ENCODE measurements at places on chromosomes 13 and 19.

GRCh38 chr13:80012251-80012650, 328.7 kb downstream of the SPRY2 start:
- peak; percentile 9 for DNase-seq

DNA sequence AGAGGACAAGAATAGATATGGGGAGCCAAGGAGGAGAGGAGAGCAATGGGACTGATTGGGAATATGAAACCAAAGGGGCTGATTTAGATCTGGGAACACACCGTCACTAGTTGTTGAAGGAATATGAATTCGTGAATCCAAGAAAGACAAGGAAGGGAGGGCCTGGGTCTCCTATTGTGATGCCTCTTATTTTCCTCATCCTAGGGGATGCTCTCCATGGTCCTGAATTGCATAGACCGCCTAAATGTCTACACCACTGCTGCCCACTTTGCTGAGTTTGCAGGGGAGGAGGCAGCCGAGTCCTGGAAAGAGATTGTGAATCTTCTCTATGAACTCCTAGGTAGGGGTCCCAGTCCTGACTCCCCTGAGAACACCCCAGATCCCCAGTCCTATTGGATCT, 21.5 kb downstream of the RYR1 start:
- peak; percentile 35 for DNase-seq

DNA sequence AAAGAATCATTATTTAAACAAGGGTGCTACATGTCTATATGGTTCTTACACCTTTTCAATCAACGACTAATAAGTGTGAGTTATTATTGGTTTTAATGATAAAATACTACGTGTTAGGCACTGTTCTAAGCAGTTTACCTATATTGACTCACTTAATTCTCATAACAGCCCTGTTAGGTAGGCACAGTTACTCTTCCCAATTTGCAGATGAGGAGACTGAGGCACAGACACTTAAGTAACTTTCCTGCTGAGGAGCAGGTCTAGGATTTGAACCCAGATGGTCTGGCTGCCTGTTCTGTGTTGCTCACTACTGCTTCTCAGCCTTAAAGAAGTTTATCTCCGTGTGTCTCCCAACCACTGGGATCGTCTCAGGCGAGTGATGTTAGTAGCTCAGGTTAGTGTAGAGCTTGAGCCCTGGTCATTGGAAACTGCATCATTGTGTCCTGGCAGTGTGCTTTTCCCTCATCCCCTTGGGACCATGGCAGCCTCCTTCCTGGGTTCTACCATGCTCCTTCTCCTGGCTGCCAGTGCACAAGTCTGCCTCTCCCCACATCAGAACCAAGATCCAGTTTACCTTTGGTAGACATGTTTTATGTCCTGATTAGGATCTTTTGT, 10.9 kb downstream of the UBAC2 start:
- no peak for DNase-seq

DNA sequence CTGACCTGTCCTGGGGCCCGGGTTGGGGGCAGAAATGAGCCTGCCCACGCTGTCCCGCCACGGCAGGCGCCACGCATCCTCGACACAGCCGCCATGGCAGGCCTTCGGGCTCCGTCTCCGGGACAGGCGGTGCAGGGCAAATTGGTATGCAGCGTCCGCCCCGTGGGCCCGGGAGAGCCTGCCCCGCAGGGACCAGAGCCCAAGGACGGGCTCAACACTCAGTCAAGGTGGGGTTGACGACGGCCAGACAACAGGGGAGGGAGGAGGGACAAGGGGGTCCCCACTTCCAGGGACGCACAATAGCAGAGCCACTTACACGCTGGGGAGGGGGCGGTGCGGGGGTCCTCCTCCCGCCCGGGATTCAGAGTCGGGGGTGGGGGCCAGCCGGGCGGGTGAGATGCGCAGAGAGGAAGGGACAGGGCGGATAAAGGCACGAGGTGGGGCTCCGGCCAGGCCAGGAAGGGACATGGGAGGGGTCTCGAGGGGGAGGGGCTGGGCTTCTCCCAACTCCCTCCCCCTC, 1.2 kb downstream of the CTXN1 start:
- no peak for DNase-seq

DNA sequence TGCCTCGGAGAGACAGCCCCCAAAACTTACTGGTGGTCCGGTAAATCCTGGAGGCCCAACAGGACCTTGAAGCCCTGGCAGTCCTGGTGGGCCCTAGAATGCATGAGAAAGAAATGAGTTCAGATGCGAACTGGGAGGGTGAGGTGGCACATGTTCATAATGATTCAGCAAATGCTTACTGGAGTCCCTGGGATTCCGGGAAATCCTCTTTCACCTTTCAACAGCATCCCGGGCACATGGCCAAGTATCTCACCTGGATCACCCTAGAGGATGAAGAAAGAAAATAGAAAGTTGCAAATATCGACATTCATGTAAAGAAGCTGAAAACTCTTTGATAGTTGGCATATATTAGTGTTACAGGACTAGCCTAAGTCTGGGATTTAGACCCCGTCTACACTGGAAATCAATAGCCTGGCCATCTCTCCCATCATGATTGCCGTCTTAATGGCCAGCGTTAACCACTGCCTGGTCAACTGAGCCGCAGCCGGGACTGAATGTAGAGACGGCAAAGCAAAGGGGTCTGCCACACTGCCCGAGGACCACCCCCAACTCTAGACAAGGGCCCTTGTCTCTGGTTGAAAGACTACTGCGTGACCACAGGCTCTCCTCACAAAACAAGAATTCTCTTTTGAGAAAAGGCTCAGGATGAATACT, 96.9 kb downstream of the COL4A1 start:
- DNase-seq = no peak

- peak; percentile 21 for DNase-seq
Observed at GRCh38 chr19:34838248-34838647, 65.2 kb upstream of the ZNF599 start.

DNA sequence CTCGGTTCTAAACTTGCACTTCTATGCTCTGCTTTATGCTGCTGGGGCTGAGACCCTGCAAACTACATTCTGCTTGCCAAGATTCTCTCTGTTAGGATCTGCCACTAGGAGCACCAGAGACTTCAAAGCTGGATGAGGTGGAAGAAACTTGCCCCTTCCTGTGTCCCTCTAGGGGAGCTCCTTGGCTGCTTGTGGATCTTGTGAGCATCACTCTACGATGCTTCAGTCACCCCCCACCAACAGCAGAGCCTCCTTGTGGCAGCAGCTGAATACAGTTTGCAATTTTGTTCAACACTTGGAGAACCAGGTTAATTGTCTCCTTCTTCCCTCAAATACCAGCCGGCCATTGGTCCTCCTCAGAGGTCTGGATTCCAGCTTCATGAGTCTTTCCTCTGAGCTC, 310.6 kb downstream of the FGF14 start:
- no peak for DNase-seq

GRCh38 chr19:40702337-40703012, 12.0 kb upstream of the NUMBL start:
- no peak for DNase-seq

DNA sequence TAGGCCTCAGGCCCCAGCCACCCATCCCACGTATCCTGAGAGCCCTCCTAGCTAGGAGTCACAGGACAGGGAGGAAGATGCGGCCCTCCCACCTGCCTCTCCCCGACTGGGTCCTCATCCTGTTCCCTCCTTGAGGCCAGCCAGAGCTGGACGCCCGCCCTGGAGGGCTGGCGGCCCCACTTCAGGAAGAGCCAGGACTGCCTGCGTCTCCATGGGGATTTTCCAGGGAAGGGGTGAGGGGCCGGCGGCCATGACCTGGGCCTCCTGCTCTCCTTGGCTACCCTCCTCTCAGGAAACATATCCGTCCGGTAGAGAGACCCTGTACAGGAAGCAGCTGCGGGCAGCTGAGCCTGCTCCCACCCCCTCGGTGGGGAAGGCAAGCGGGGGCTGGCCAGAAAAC, 11.3 kb upstream of the PRKD2 start:
- no peak for DNase-seq

DNA sequence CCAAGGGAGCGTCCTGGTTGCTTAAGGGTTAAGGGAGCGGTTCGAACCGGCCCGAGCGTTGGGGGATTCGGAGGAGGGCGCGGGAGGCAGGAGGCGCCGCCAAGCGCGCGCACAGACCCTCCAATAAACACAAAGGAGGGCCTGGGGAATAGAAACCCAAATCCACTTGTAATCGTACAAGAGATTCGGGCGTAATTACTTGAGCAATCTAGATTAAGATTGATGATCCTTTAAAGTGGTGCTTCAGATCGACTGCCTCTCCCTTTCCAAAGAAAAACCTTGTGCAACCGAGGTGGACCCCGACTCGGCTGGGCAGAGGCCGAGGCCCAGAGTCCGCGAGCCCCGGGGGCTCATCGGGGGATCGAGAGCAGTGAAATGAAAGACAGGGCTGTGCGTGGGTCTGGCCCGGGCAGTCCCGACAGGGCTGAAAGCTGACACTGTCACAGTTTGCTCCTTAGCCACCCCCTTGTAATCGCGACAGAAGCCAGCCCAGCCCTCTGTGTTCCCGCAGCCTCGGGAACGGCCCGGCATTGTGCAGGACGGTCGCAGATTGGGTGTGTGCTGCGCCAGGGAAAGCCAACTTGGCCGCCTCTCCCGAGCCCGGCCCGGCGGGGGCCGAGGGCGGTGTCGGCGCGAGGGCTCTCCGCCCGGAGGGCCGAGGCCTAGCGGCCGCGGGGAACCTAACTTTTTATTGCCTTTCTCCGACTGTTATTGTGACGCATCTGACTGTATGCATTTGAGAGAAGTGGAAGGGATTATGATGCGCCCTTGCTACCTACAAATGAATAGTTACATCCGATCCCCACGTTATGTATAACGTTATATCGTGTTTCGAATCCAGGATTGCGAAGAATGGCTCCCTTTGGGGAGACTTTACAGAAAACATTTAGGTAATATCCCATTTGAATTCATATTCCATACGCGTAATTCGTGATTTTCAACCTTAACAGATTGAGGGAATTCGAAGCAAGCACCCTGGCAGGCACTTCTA, 5.5 kb downstream of the MAB21L1 start:
- DNase-seq = no peak

- DNase-seq = no peak
Observed at GRCh38 chr19:54154603-54155345, 4.7 kb downstream of the LENG1 start.

DNA sequence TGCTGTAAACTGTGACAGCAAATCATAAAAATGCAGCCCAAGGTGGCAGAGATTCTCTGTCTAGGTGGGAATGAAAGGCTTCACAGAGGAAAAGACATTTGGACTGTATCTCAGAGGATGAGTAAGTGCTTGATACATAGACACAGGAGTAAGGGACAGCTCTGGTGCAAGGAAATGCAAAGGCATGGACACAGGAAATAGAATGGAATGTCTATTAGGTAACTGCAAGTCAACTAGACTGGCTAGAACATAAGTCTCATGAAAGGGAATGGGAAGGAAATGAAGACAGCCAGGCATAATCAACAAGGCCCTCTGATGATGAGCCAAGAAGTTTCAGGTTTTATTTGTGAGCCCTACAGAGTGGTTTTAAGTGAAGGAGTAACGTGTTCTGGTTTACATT, 321.7 kb downstream of the SUCLA2 start:
- DNase-seq = no peak

GRCh38 chr19:32219881-32220472, 125.4 kb upstream of the ZNF507 start:
- DNase-seq = no peak

GRCh38 chr19:30253581-30253996, 118.6 kb upstream of the ZNF536 start:
- no peak for DNase-seq

- no peak for DNase-seq
Observed at GRCh38 chr19:33561261-33561660, 39.7 kb upstream of the PEPD start.

GRCh38 chr13:111051041-111051725, 63.9 kb upstream of the ARHGEF7 start:
- no peak for DNase-seq

DNA sequence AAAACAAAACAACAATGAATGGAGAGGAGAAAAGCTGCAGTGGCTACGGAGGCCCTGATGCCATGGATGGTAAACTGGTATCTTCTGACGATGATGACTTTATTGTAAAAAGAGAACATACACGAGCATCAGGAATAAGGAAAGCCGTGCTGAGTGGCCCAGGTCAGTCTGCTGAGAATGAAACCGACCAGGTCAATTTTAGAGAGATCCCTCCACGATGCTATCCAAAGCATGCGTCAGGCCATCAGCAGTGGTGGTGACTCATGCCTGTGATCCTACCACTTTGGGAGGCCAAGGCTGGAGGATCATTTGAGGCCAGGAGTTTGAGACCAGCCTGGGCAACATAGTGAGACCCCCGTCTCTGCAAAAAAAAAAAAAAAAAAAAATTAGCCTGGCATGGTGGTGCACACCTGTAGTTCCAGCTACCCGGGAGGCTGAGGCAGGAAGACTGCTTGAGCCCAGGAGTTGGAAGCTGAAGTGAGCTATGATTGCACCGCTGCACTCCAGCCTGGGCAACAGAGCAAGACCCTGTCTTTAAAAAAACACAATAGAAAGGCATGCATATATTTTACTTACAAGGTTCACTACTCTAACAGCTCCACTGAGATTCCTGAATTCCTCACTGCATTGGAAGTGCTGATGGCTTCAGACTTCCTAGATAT, 62.3 kb downstream of the GADD45B start:
- DNase-seq = no peak

DNA sequence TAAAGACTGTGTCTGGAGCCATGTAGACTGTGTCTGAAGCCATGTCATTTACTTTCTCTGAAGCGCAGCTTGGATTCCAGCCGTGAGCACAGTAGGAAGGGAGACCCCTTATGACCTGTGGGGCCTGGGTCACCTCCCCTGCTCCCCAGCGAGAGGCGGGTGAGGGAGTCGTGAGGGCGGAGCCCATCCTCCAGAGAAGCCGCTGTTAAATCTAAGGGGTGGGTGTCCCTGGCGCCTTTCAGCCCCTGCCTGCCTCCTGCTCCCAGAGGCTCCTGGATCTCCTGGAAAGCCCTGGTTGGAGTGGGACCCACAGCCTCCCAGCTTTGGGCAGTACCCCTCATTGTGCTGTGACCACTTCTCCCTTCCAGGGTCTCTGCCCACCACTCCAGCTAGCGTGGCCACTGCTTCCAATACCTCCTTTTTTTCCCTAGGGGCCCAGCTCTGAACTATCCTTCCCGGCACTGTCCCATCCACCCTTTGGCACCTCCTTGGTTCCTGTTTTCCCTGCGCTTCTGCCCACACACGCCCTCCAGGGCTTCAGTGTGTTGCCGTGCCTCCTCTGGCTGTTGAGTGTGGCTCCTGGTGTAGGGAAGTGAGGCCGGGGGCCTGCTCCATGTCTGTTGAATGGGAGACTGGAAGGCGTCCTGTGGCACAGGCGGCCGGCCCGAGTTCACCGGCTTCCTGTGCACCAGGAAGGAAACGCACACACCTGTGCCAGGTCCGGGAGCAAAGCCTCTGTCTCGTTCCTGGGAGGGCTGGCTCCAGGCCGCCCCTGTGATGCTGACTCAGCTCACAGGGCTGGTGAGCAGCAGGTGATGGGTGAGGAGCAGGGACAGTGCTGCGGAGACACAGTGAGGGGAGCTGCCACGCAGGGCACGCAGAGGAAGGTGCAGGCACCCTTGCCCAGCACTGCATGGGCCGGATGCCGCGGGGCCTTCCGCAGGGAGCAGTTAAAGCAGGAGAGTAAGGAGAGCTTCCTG, 29.4 kb downstream of the ATP4B start:
- DNase-seq = no peak

DNA sequence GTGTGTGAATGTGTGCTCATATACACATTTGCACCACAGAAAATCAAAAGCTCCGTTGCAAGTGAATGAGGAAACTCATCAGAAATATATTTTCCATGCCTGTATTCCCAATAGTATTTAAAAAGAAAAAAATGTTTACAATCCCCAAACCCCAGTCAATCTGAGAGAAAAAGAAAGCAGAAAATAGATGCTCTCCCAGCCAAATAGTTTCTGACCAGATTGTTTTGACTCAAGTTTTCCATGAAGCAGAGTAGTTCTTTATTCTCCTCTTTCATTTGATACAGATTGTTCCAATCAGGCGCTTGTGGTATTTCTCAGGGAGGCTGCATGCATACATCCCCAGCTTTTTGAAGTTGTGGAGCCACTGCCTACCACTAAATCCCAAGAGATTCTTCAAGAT, 110.6 kb downstream of the STARD13 start:
- DNase-seq = no peak

All from HTR-8/SVneo (cell line).